ENCODE measurements at places on chromosomes 6 and 20. TPM values are rescaled to one million over a fixed set of nuclear protein-coding genes. Genes with fewer than 3 reads are reported as not detected.

The SSTR4 gene
- not detected for total RNA-seq

GRCh38 chr6:27542485-27542884 is 69.6 kb upstream of the ZNF184 start:
- DNase-seq = no peak

DNA sequence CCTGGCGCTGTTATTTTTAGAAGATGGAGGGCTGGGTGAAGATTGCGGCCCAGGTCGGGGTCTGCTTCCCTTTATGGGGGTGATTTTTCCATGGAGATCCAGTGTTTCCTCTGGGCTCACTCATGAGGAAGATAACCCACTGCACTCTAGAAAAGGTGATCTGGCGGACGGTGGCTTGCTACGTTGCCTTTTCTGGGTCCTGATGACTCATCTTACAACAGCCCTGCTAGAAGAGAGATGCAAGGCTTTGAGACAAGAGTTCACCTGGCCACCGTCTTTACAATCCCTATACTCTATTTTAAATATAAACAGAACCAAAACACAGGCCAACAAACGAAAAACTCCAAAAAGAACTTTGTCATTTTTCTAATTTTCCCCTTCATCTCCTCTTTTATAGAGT is 182.1 kb upstream of the EXOC2 start:
- no peak for DNase-seq

The ZBP1 gene
- total RNA-seq = not detected

The ETV7 gene
- total RNA-seq = 3.5 TPM

DNA sequence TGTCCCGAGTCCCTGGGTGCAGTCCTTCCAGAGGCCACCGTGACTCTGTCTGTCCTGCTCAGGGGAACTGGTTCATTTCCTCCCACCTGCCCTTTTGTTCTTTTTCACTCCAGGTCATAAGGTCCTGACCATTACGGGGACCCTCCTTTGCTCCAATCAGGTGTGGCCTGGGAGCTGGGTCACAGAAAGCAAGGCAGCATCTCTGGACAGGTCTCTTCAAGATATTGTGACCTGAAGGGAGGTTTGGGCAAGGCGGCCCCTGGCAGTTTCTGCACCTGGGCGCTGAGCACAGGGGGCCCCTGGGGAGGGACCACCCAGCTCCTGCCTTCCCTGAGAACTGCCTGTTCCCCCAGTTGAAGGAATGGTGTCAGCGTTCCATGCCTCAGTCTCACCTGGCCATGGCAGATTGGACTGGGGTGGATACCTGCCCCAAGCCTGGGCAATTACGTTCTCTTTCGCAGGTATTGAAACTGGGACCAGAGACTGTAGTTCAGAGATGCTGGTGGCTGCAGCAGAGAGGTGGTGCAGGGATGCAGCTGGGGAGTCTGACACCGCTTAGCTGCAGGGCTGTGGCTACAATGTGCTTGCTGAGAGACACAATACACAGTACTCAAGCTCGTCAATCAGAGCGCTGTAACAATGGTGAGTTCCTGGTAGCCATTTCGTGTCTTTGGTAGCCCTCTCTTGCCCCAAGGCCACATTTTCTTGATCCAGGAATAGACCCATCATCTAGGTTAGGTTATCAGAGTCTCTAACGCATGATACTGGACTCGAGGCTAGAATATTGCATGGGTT is 15.6 kb upstream of the NELFCD start:
- no peak for DNase-seq

The HLA-DQA1 gene
- 0.29 TPM for total RNA-seq

The CGA gene
- total RNA-seq = not detected

The STMND1 gene
- not detected for total RNA-seq

- DNase-seq = no peak
Measured at GRCh38 chr6:126550323-126550722, 210.4 kb downstream of the CENPW start.

The OPRM1 gene
- total RNA-seq = not detected

GRCh38 chr20:12321736-12322135 is 404.0 kb downstream of the BTBD3 start:
- no peak for DNase-seq

The ZC3H12D gene
- total RNA-seq = under 0.01 TPM

The SULF2 gene
- 138 TPM for total RNA-seq

- DNase-seq = no peak
Measured at GRCh38 chr6:51827580-51827979, 259.8 kb downstream of the PKHD1 start.

- peak; percentile 19 for DNase-seq
Measured at GRCh38 chr20:14972256-14972655, 634.8 kb upstream of the FLRT3 start.

GRCh38 chr6:130929036-130929678 is 102.0 kb downstream of the SMLR1 start:
- no peak for DNase-seq

DNA sequence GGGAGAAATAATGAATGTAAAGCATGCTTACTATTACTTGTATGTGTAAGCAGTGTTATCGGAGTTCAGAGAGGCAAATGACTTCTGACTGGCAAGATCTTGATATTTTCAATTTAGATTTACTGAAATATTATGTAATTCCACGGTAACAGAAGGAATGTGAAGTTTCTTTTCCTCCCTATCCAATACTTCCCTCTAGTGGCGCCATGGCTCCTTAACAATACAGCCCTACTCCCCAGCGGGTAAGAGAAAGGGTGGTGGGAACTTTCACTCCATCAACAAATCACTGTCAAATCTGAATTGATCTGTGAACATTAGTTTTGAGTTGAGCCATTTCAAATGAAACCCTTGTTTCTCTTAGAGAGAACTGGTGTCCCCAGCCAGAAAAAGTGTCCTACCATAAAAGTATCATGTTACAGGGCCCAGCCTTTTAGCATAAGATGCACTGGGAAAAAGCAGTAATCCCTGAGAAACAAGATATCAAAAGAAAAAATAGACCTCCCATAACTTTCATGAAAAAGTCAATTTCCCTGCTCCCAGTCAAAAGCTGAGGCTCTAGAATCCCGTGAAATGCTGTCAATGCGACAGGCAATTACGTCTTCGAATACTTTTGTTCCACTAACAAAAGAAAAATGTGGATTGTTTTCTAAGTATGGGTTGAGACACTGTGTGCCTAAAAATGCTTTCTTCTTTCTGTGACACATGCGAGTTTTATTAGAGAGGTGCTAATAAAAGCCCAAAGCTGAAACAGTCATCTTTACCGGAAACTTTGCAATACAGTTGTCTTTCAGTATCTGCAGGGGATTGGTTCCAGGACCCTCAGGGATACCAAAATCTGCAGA is 12.9 kb downstream of the COX7A2 start:
- peak; percentile 84 for DNase-seq

The MOXD1 gene
- 19.5 TPM for total RNA-seq

- no peak for DNase-seq
Measured at GRCh38 chr20:50817776-50818172, 22.9 kb downstream of the BCAS4 start.

The ZNF334 gene
- total RNA-seq = 5.0 TPM

The CAGE1 gene
- total RNA-seq = under 0.01 TPM

GRCh38 chr20:33578510-33578909 is 83.6 kb upstream of the C20orf144 start:
- no peak for DNase-seq

DNA sequence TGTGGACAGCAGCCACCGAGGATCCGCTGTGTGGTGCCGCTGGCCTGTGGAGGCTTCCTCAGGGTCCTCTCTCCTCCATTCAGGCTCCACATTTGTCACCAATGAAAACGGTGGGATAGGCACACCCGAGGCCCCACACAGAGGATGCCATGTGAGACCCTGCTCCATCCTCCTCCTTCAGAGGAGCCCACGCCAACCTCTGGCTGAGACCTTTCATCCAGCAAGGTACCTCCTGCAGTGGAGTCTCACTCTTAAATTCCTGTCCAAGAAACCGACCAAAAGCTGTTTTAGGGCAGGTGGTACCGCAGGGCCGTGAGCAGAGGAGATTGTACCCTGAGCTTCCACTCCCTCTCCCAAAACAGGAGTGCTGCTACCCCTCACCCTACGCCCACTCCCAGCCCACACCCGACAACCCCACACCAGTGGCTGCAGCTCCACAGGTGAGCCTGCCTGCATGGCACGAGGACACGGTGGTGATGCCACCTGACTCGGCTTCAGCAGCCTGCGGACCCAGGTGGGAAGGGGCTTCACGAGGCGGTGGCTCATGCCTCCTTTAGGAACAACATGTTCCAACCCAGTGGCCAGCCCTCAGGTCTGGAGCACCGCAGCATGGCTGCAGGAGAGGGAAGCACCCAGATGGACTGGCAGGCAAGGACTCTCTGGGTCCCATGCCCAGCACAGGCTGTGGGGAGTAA is 237.6 kb upstream of the AFDN start:
- DNase-seq = no peak

- no peak for DNase-seq
Measured at GRCh38 chr20:54200487-54201267, 7.2 kb upstream of the PFDN4 start.
